ENCODE measurements at places on chromosomes 5 and 9.

DNA sequence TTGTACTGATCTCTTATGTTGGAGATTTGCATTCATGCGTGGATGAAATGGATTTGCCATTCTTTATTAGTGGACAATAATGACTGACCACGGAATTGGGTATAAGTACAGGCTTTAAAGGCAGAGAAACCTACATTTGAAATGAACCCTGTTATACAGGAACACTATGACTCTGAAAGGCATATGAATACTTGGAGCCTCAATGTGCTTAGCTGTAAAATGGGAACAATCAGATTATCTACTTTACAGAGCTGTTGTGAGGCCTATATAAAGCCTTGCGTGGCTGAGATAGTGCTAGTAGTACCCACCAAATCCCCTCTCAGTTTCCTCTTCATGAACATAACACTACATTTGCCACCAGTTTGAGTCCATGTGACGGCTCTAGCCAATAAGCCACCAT lies 18.9 kb upstream of the MGAT1 start:
- no peak for DNase-seq

GRCh38 chr5:162529209-162529608 lies 461.6 kb downstream of the GABRG2 start:
- no peak for DNase-seq

DNA sequence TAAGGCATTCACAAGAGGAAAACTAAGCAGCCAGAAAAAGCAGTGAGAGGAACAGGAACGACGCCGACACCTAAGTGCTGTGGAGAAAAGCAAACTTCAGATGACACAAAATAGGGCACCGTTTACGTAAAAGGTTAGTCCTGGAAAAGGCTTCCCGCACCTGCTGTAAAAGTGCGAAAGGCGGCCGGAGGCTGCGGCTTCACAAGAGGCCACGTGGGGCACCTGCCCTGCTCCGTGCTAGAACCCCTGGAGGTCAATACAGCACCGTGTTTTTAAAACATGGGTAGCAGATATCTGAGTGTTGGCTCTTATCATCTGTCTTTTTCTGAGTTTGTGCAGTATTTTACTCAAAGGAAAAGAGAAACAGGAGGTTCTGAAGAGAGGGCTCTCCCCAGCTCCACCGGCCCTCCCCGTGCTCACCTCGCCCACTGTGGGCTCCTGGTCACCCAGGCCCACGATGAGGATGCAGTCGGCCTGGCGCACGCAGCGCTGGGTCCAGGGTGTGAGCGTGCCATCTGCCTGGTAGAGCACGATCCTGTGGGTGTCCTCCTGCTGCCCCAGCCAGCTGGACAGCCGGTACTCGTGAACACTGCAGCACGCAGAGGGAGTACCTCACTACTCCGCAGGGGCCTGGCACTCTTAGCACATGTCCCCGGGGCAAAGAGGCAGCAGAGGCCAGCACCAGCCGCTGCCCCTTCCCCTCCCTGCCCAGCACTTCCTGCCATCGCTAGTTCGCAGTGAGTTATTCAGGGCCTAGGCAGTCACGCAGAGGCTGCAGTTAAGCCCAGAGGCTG lies 21.0 kb upstream of the NSMF start:
- DNase-seq: no peak

DNA sequence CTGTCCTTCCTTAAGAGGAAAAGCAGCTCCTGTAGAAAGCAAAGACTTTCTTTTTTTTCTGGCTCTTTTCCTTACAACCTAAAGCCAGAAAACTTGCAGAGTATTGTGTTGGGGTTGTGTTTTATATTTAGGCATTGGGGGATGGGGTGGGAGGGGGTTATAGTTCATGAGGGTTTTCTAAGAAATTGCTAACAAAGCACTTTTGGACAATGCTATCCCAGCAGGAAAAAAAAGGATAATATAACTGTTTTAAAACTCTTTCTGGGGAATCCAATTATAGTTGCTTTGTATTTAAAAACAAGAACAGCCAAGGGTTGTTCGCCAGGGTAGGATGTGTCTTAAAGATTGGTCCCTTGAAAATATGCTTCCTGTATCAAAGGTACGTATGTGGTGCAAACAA lies 42.3 kb downstream of the NR4A3 start:
- no peak for DNase-seq

- no peak for DNase-seq
These were observed 132.1 kb downstream of the PHF2 start for GRCh38 chr9:93708289-93708986.

DNA sequence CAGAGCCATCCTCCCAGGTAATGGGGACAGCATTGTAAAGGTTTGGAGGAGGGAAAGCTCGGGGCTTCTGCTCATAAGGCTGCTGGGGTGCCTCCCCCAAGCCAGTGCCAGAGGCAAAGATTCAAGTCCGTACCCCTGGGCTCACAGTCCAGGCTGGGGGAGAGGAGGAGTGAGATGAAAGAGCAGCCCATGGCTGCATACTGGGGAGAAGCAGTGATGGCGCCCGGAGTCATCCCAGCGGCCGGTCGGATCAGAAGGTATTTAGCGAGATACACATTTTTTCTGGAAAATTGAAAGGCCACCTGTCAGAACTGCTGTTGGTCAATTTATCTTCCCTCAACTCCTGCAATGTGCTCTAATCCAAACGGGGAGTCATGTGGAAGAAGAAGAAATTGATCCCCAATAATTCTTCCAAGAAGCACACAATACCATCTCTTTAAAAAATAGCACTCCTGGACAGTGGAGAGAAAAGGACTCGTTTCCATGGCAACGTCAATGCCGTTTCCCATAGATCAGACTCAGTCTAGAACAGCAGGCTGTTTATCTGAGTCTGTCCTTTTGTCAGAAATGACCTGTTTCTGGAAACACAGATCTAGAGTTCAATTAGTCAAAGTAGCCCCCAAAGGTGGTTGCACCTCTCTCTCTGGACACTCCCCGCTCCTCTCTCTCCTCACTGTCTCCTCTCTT lies 65.9 kb downstream of the NSG2 start:
- no peak for DNase-seq

- DNase-seq: no peak
These were observed 62.7 kb upstream of the ZNF354A start for GRCh38 chr5:178793151-178793550.

GRCh38 chr5:112734597-112734996 lies 3.1 kb upstream of the APC start:
- DNase-seq: no peak

DNA sequence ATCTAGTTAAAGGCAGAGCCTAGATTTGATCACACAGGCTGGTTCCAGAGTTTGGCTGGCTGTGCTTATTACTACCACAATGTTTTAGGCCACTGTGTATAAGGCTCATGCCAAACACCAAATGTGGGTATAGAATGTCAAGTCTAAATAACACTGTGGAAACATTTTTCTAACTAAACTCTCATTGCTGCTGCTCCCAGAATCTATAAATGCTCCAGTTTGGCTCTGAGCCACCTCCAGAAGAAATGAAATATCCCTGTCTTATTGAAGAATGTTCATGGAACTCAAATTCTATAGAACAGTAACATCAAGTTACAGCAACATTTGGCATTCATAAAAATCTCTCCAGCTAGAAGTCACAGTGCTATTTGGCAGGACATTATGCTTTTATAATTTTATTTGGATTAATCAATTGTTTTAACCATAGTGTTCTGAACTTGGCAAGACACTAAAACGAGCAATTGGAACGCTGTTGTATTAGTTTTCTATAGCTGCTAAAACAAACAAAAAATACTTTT lies 178.1 kb upstream of the COX7C start:
- no peak for DNase-seq

DNA sequence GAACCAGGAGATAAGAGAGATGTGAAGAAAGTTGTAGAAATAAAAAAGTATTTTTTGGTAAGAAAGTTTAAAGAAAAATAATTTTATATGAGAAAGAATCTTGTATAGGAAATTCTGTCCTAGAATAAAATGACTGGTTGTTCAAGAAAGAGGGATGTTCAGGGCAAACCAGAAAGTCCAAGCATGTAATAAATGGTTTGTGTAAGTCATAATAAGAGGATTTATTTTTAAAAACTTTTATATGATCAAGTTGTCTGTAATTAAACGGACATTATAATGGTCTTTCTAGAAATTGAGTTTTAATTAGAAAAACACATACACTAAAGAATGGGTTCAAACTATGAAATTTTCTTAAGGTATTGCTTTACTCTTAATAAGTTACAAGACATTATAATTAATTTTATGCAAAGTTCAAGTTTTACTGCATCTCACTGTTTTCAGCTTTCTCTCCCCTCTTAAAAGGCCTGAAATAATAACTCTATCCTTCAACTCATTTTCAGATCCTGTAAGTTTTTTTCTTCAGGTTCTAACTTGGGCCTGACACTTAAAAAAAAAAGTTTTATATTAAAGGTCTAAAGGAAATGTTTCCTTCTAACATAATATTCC lies 56.1 kb upstream of the ZNF300 start:
- no peak for DNase-seq

DNA sequence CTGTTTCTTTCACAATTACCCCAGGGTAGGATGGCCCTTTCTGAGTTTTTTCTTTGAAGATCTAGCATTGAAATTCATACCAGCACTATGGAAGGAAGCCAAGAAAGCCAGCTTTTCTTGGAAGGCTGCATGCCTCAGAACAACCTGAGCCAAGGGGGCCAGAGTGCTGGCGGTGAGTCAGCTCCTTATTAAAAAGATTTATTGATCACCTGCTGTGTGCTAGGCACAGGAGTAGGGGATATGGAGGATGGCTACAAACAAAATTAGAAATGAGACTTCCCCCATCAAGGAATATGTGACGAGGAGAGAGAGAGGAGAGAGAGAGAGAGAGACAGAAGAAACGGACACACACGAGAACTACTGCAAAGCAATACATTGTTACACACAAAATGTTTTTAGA lies 184.6 kb upstream of the PUM3 start:
- DNase-seq: no peak

- no peak for DNase-seq
These were observed 58.5 kb upstream of the CLINT1 start for GRCh38 chr5:157917491-157917890.

DNA sequence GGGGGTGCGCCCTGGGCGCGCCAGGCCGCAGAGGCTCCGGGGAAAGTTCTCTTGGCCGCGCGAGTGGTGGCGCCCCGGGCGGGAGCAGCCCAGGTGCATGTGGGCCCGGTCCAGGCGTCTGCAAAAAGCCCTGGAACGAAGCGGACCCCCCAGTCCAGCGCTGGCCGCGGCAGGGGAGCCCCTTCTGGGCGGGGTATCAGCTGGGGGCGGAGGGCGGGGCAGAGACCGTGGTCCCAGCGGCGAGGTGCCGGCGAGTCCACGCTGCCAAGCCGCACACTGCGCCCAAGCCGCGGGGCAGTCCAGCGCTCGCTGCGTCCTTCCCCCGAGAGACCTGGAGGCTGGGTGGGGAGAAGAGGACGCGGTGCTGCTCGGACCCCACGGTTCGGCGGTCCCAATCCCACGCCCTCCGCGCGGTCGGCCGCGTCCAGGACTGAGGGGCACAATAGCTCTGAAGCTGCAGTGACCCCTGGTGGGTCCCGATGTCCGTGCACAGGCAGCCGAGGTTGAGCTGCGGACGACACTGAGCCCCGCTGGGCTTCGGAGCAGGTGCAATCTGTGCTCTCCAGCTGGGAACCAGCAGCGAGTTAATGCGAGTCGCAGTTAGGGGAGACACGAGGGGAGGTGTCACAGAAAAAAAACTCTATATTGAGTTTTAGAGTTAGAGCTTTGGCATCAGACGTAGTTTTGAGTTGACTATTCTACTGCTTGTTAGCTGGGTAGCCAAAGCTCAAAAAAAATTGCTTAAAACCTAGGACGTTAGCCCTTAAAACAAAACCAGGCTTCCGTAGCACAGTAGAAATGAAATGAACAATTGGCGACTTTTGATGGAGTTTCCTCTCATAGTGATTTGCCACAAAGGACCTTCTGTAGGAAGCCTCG lies 1.1 kb upstream of the EPB41L4A start:
- DNase-seq: peak; percentile 95

Measured in kidney (tissue), 22 donors.